CD4-positive, alpha-beta T cell treated with Interleukin-15 for 4 hours (primary cell): ENCODE measurements at places on chromosomes 12 and 14.
A peak's percentile ranks its signal among the peaks of the same experiment; 100 is the strongest.

- no peak for DNase-seq
Measured at GRCh38 chr12:74171478-74171909, 366.1 kb upstream of the ATXN7L3B start.

DNA sequence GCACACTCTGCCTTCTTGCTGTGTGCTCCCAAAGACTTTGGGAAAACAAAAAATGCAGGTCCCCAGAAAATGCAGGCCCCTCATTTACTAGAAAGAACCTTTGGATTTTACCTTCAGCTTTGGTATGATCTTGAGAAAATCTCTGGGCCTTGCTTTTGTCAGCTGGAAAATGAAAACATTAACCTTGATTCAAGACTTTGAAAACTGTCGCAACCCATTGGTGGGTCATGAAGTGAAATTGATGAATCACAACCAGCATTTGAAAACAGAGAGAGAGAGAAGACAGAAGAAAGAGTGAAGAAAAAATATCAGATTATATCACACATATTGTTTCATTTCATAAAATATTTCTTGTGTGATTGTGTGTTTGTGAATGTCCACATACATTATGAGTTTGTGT is 322.5 kb downstream of the ZFP36L1 start:
- no peak for DNase-seq

GRCh38 chr14:61533513-61534255 is 161.6 kb upstream of the HIF1A start:
- DNase-seq: peak; percentile 22

DNA sequence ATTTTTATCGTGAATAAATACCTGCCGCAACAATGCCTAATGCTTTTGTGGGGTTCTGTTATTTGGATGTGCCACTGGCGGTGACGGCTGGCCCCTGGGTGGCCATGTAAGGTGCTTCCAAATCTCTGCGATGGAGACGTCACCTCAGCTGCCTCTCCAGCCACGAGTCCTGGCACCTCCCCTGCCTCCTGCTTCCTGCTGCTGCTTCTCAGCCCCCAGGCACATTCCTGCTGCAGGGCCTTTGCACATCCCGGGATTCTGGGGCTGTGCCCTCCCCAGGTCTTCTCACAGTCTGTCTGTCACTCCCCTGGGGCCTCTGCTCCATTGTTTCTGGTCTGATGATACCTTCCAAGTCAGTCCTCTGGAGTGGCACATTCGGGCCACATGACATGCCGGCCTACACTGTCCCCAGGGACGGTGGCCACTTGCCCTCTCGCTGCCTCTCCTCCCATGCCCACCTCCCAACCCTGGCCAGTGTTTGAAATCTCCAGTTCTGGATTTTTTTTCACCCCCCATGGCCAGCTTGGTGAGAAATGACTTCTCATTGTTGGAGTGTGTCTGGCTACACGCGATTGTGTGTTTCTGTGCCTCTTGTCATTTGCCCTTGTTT is 151.8 kb downstream of the KIF26A start:
- DNase-seq: no peak

DNA sequence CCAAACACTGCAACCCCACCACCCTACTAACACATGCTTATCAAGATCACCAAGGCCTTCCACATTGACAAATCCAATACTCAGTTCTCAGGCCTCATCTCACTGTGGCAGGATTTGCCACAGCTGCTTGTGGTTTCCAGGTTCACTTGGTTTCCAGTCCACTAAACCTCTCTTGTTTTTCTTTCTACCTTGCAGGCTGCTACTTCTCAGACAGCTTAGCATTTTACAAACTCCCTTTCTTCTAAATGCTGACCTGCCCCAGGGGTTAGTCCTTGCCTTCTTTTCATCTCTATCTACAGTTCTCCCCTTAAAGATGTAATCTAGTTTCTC is 84.1 kb downstream of the BCAT1 start:
- DNase-seq: no peak

GRCh38 chr14:99158646-99159165 is 113.3 kb downstream of the BCL11B start:
- DNase-seq: no peak

DNA sequence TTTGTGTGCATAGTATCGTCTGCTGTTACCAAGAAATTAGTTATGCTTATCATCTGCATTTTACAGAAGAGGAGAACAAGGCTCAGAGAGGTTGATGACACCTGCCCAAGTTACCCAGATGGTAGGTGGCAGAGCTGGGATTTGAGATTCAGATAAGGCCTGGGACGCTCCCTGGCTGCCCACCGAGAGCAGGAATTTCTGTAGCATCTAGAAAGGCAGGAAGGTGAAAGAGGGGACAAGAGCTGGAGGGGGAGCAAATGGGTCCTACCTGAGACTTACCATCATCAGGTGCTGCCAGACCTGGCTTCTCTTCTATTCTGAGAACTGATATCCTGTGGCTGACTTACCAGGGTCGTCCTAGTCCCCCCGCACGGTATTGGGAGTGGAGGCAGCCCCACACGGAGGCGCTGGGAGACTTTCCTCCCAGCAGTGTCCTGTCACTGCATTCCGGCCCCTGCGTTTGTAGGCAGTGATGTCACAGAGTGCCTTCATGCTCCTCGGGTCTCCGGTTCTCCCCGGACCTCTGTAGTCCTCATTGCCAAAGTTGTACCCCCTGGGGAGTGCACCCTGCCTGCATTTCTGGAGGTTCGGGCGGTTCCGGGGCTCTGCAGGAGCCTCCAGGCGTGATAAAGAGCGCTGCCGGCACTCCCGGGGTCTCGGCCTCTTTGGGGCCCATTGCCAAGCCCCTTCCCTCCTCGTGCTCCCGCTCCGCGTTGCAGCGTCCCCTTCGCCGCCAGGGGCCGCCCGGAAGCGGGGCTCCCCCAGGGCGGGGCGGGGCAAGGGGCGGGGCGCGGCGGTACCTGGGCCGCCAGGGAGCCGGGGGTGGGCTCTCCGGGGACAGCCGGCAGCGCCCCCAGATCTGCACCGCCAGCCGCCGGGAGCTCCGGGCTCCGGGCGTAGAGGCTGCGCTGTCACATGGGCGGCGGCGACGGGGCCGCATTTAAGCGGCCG is at the start of gene CABP1:
Gene CABP1, plus strand, starts transcription at position 856 of the 951 bp plus-strand sequence. Its CDS starts 60 bp downstream, at position 916.
- DNase-seq: peak; percentile 48

GRCh38 chr12:26268841-26269561 is 73.6 kb downstream of the SSPN start:
- DNase-seq: no peak

- no peak for DNase-seq
Measured at GRCh38 chr12:100490056-100490455, 16.4 kb downstream of the NR1H4 start.

GRCh38 chr12:49888461-49889151 is 15.1 kb downstream of the FAIM2 start:
- DNase-seq: no peak

- no peak for DNase-seq
Measured at GRCh38 chr12:2834581-2835491, at the start of gene NRIP2. TSS of gene NRIP2 (minus strand) at chr12:2835035. CDS start at chr12:2834983, 52 bp downstream.

- DNase-seq: no peak
Measured at GRCh38 chr14:71932229-71932981, at the start of gene RGS6. TSS of gene RGS6 (plus strand) at chr14:71932429.

- DNase-seq: no peak
Measured at GRCh38 chr12:130367003-130367402, 29.3 kb downstream of the PIWIL1 start.

- peak; percentile 51 for DNase-seq
Measured at GRCh38 chr12:23204933-23205778, 580.2 kb downstream of the ETNK1 start.

DNA sequence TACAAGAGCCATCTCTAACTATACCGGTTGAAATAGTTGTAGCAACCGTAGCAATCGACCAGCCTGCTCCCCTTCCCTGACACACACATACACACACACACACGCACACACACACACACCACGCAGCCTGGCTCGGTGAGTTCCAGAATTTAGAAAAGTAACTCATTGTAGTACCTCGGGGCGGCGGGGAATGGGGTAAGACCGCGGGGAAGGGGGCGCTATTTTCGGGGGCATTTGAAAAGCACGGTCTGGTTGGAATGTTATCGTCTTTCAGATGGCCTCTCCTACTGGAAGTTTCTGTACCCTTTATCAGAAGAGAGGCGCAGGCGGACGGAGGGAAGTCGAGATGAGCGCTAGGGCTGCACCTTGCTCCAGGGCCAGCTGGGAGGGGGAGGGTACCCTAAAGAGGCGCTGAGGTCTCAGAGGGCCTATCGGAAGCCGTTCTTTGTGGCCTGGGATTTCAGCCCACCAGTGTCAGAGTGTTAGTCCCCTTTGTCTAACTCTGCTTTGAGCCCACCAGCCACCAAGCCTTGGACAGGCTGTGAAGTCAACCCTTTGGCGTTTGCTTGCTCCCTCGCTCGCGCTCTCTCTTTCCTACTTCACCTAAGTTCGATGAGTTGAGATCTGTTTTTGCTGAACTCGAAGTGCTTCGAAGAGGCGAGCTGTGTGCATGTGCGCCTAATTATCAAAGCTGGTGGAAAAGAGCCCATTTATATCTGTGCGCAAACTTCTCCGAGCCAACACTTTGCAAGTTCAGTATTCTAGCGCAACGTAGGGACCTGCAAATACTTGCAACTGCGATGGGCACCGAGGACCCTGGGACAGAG is 837 bp downstream of the COL2A1 start:
- DNase-seq: no peak

GRCh38 chr14:49250517-49250916 is 335.7 kb downstream of the RPS29 start:
- no peak for DNase-seq

- DNase-seq: no peak
Measured at GRCh38 chr14:50345846-50346422, 33.8 kb downstream of the DMAC2L start.

GRCh38 chr14:79641371-79641770 is 569.9 kb downstream of the DIO2 start:
- DNase-seq: no peak

DNA sequence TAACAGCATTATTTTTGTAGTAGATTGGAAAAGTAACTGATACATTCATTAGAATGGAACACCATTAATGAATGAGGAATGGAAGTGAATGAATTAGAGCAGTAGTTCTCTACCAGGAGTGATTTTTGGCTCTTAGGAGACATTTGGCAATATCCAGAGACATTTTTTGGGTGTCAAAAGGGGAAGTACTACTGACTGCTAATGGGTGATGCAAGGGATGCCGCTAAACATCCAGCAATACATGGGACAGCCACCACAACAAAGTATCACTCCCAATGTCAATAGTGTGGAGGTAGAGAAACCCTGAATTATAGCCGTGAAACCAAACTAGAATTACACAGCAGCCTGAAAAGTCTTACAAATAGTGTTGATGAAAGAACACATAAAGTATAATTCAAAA is 1.5 kb downstream of the CHURC1 start:
- DNase-seq: no peak

GRCh38 chr12:20420557-20420956 is 52.2 kb downstream of the PDE3A start:
- DNase-seq: no peak

DNA sequence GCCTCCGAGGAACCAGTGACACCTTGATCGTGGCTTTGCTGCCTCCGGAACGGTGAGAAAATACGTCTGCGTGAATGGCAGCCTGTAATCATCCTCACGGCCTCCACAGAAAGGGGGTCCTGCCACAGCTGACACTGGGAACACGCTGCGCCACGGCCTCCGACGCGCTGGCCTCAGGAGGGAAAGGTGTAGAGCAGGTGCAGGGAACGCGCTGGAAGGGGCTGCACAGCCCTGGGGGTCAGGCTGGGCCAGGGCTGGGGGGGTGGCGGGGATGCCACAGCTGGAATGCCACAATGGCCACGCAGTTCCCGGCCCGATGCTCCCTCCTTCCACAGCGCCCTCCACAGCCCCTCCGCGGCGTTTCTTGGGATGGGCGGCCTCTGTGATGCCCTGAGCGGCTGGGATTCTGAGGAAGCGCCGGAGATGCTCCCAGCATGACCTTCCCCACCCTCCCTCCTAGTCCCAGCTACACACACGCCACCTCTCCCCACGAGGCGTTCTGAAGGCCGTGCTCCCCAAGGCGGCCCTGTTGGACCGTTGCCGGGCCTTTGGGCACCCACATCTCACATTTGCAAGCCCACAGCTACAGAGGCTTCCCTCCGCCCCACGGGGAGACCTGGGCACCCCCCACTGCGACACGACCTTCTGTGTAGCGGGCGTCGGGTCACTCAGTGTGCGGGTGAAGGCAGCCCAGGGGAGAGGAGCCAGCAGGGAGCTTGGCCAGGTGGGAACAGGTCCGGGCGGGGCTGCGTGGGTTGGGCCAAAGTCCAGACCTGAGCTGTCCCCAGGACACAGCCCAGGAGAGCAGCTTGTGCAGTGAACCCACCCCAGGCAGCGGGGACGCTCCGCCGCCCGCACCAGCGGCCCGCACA is 31.8 kb upstream of the GALNT9 start:
- DNase-seq: no peak

- no peak for DNase-seq
Measured at GRCh38 chr12:45973526-45973925, 16.8 kb downstream of the SCAF11 start.

DNA sequence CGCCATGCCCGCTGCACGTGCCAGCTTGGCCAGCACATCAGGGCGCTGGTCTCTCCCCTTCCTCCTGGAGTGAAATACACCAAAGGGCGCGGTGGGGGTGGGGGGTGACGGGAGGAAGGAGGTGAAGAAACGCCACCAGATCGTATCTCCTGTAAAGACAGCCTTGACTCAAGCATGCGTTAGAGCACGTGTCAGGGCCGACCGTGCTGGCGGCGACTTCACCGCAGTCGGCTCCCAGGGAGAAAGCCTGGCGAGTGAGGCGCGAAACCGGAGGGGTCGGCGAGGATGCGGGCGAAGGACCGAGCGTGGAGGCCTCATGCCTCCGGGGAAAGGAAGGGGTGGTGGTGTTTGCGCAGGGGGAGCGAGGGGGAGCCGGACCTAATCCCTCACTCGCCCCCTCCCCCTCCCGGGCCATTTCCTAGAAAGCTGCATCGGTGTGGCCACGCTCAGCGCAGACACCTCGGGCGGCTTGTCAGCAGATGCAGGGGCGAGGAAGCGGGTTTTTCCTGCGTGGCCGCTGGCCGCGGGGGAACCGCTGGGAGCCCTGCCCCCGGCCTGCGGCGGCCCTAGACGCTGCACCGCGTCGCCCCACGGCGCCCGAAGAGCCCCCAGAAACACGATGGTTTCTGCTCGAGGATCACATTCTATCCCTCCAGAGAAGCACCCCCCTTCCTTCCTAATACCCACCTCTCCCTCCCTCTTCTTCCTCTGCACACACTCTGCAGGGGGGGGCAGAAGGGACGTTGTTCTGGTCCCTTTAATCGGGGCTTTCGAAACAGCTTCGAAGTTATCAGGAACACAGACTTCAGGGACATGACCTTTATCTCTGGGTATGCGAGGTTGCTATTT is 914 bp upstream of the CCND2 start:
- peak; percentile 76 for DNase-seq

- DNase-seq: peak; percentile 51
Measured at GRCh38 chr12:10304161-10304574, 3.5 kb upstream of the KLRD1 start.

DNA sequence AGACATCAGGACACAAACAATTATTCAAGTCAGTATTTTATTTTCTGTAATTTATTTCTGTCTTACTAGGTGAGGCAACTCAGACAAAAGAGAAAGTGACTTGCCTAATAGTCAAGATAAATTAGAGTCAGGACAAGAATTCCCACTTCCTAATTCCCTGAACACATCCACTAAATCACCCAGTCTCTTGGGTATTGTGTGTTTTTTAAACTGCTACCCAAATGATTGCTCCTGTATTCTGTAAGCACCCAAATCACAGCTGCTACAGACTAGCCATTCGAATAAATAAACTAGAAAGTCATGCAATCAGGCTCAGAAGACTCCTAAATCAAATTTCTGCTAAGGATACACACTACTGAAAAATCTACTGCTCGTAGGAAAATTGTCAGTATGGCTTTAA is 263.0 kb downstream of the DUSP6 start:
- DNase-seq: no peak

GRCh38 chr12:12997156-12997555 is 2.9 kb downstream of the HEBP1 start:
- DNase-seq: no peak

- DNase-seq: no peak
Measured at GRCh38 chr12:52798003-52798670, 2.2 kb upstream of the KRT3 start.
